Fibroblast of villous mesenchyme (primary cell): ENCODE measurements at places on chromosomes 5 and 9. TPM values are rescaled to one million over a fixed set of nuclear protein-coding genes. Genes with fewer than 3 reads are reported as not detected.

FGF10 gene
- total RNA-seq, result not detected in 2 replicates

HRH2 gene
- not detected in 2 replicates for total RNA-seq

PLEKHG4B gene
- total RNA-seq, result under 0.01 TPM in 2 replicates

PCDHB15 gene
- total RNA-seq, result under 0.01 TPM in 2 replicates
